ENCODE measurements at places on chromosomes 5 and 9.

DNA sequence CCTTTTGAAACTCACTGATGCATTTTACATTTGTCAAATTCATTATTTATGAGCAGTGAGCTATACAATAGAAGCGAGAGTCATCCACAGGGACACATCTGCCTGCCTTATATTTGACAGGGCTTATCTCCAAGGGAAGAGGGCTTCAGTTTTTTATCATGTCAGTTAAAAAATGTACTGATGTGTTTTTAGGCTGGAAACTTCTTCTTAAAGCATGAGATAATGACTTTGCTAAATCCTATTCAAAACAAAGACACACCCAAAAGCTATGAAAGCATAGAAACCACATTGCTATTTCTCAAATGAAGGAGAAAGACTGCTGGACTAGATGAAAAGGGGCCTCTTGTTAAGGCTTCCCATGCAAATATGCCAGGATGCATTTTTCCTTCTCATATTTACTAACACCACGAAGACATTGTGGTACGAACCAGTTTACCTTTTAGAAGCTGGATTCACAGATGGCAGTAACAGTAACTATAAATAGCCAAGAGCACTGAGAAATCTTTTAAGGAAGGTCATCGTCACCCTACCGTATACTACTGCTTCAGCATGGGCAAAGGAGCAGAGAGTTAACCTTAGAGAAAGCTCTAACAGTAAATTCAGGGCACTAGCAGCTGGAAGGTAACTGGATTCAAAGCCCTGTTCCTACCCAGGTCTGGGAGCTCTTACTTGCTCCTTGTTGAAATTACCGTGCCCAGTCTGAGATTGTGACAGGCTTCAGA is 86.3 kb upstream of the IFNK start:
- DNase-seq = no peak

- DNase-seq = no peak
These were observed 94.0 kb upstream of the ALDH1B1 start for GRCh38 chr9:38298503-38298902.

DNA sequence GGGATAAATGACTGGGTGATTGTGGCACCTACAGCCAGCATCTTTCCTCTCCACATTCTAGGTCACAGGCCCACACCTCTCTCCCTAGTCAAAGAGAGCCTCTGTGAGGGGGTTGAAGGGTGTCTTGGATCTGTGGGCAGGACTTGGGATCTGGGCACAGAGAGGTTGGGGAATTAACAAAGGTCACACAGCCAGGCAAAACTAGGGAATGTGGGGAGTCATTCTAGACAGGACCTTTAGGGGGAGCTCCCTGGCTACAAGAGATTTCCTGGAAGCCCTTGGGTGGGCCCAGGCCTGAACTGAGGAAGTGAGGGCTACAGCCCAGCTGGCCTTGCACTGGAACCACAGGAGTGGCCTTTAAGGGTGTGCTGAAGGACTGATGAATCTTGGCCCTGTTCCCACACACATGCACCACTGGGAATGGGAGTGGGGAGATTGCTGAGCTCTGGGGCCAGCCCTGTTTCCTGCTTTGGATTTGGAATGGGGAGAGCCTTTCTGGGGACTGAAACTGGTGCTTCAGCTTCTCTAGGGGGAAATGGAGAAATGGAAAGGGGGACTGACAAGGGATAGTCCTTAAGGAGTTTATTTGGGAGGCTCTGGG is 12.4 kb upstream of the CXXC5 start:
- DNase-seq = peak; percentile 87

GRCh38 chr5:59188419-59189225 is 605.7 kb downstream of the RAB3C start:
- peak; percentile 75 for DNase-seq

GRCh38 chr5:36373527-36374086 is 71.9 kb upstream of the RANBP3L start:
- DNase-seq = no peak

DNA sequence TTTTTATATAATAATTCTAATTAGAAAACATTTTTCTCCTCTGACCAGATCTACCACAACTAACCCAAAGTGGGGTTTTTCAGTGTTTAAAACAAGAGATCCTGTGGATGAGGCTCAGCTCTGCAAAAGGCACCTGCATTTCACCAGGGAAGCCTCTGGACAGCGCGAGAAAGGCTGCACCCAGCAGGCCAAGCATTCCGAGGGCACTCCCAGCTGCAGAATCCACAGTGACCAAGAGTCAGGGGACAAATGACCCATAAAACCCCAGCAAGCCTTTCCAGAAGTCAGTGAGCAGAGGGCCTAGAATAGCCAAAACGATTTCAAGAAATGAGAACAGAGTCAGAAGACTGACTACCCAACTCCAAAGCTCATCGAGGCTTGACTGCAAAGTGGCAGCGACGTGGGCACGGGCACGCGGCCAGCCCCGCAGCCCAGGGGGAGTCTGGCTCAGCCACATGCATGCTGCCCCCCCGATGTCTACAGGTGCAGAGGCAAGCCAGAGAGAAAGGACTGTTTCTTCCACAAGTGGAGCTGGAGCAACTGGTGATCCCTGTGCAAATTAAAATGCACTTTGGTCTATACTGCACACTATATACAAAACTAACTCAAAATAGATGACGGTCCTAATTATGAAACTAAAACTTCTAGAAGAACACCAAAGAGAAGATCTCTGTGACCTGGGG is 26.2 kb downstream of the TPPP start:
- no peak for DNase-seq

GRCh38 chr5:80206282-80206681 is 49.6 kb downstream of the SERINC5 start:
- no peak for DNase-seq

DNA sequence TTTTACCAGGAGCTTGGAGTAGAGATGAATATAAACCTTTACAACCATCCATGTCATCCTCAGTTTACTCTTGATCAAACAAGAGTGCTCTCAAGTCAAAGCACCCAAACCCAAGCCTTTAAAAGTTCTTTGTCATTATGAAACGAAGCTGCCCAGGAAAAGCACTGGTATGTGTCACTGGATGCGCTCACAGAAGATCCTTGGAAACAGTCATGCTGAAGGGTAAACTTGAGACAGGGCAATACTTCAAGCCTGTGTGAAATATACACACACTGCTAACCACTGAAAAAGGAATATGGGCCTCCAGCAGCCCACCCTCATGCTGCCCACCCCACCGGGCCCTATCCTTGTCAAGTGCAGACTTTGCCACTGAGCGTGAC is 84.5 kb downstream of the PRRT1B start:
- DNase-seq = no peak

DNA sequence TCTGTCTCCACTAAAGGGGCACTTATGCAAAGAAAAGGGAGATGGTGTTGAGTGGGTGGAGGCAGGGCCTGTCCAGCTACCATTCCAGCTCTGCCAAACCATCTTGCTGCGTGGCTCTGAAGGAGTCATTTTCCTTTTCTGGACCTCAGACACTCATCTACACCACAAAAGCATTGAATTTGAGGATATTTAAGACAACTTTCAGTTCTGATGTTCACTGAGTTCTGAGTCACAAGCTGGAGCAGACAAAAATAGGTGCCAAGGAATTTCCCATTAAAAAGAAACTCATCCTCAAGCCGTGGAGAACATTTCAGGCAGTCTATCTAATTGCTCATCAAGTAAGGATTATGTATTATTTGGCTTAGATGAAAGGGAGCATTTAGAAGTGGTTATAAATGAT is 195.0 kb upstream of the TBC1D2 start:
- DNase-seq = no peak

DNA sequence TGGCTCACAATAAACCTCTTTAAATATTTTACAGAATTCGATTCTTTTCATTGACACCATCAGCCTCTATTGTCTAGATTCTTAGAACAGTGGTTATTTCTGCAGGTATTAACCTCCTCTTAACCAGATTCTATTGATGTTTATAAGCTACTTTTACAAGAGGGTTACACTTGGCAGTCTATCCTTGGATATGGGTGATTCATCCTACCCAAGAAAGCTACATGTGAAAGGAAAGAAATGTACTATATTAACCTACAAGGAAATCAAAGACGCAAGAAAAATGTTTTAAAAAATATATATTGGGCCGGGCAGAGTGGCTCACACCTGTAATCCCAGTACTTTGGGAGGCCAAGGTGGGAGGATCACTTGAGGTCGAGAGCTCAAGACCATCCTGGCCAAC is 16.7 kb downstream of the SLC25A25 start:
- DNase-seq = no peak

- DNase-seq = no peak
These were observed 34.5 kb upstream of the SLC46A2 start for GRCh38 chr9:112925058-112925641.

DNA sequence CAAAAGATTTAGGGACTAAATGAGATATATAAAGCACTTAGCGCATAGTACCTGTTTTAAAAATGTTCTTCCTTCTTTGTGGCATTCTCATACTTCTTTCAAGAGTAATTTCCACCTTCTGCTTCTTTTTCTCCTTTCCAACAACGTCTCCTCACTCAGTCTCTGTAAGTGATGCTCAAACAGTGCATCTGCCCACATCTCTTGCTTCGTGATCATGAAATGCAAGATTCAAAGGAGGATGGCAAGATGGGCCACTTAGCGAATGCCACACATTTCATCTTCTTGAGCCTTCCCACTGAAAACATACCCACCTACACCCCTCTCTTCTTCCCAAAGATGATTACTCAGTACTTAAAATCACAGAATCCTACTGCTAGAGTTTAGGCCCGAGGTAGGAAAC is 36.9 kb downstream of the MACIR start:
- DNase-seq = no peak

DNA sequence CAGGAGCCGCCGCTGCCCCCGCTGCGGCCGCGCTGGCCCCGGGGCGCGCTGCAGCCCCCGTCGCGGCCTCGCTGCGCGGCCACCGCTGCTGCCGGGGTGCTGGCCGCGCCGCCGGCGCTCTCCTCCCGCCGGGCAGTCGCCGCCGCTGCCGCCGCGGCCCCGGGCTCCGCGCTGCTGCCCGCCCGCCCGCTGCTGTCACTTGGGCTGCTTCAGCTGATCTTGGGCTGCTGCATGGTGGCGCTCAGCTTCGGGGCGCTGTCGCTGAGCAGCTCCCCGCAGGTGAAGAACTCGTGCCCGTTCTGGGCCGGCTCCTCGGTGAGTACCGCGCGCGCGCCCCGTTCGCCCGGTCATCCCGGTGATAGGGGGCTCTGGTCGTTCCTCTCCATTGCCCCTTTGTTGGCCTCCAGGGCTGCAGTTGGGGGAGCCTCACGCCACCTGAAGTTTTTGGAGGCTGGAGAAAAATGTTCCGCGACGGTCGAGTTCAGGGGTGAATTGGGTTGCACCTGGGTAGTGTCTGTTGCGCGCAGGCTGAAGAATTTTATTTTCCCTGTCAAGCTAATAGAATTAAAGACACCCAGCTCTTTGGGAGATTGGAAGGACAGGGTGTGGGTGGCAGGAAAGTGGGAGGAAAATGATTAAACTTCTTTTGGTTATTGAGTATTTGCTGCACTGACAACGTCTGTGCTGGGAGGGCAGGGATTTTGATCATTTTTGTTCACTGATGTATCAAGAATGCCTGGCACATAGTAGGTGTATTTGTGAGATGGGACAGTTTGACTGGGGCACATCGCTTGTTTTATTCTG is 596 bp downstream of the ENTREP1 start:
- no peak for DNase-seq

DNA sequence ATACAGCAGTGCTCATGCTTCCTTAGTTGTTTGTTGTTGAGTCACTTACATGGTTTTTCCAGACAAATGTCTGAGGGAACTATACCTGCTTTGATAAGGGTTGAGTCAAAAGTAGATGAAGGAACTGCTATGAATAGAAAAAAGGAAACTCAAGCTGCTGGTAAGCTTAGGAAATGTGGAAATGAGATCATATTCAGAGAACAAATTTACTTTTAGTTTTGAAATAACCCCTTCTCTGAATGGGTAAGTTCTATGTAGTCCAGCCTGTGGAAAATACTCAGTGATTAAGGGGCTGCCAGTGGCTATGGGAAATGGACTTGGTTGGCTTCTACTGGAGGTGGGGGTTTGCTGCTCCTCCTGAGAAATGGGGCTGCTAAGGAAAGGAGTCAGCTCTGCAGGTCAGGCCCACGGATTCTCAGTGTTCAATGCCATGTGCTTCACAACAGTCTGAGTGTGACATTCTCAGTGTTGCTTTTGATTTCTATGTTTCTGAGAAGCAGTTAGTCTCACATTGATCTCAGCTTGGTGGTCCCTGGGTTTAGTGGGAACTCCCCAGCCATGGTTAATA is 47.7 kb upstream of the GLRX start:
- DNase-seq = no peak

DNA sequence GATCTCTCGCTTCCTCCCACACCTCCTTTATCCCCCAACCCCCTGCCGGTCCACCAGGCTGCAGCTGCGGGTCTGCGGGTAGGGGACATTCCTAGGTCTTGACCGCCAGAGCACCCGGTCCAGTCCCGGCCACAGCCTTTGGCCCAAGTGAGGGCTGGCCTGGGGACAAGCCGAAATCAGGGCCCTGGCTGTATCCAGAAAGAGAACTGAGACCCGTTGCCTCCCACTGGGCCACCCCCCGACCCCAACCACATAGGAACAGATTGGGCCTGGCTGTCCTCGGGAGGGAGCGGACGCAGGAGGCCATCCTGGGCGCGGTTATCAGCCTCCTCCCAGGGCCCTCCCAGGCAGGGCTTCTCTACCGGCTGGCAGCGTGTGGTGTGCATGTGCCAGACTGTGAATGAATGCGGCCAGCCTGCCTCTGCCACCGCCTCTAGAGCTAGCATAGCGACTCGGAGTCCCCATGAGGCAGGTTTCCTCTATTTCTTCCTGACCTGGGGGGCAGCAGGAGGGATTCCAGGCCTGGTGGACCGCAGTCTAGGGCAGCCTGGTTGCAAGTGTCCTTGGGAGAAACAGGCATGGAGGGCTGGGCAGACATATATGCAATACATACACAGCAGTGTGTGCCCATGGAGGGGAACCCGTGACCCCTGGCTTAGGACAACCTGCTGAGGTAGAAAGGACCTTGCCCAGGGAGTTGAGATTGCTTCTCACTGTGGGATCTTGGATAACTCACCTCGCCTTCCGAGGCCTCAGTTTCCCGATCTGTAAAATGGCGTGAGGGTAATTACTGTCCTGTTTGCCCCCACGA is 1.2 kb downstream of the N4BP3 start:
- peak; percentile 45 for DNase-seq

DNA sequence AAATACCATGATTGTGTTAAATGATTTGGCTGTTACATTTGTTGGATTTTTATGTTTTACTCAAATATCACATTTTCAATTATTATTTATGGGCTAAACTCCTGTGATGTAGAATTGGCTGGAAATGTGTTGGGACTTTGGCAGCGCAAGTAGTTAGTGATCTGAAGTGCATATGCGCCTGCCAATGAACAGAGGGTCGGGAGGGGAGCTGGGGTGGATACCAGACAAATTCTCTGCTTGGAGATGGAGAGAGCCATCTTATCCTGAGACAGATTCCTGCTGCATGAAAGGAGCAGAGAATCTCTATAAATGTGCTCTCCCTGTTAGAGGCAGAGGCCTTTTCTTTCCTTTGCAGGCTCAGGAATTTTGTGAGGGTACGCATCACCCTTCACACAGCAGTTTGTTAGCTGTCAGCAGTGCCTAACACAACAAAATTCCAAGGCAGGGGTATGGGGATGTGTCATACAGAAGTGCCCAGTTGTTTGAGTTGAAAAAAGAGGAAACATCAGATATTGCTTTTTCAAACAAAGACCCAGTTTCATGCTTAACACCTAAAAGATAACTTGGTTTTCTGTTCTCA is 489.1 kb downstream of the CSNK1G3 start:
- DNase-seq = peak; percentile 26

All from right hindlimb (tissue), 1 donor.